SJCRH30 (cell line): ENCODE measurements at places on chromosomes 13 and 19. TPM values are rescaled to one million over a fixed set of nuclear protein-coding genes. Genes with fewer than 3 reads are reported as not detected.

DNA sequence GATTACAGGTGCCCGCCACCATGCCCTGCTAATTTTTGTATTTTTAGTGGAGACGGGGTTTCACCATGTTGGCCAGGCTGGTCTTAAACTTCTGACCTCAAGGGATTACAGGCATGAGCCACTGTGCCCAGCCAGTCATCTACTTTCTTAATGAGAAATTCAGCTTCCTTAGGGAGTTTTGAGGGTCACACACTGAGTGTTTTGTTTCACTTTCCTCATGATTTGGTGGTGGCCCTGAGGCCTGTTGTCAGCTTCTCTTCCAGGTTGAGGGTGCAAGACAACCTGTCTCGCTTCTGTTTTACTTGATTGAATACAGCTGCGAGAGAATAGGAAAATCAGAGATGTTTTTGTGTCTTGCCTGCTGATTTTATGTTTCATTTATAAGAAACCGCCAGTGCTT is 9.9 kb downstream of the FRY start:
- no peaks in the 10 kb centered on the region for H3K27me3 ChIP-seq
- no peak overlapping the region for H3K27ac ChIP-seq
- no peak for DNase-seq

DNA sequence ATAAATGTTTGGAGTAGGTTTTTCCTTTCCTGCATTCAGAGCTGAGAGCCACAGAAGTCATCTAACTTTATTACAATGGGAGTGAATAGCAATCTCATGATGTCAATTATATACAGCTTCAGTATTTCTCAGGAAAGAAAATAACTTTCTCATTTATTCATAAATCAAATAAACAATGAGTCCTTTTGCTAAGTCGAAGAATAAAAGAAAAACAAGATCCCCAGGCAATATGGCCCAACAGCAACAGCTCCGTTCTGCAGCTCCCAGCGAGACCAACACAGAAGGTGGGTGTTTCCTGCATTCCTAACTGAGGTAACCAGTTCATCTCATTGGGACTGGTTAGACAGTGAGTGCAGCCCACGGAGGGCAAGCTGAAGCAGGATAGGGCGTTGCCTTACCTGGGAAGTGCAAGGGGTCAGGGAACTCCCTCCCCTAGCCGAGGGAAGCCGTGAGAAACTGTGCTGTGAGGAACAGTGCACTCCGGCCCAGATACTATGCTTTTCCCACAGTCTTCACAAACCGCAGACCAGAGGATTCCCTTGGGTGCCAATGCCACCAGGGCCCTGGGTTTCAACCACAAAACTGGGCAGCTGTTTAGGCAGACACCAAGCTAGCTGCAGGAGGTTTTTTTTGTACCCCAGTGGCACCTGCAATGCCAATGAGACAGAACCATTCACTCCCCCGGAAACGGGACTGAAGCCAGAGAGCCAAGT is 128.2 kb downstream of the SLITRK1 start:
- no peak overlapping the region for H3K4me3 ChIP-seq
- H3K36me3 ChIP-seq, result no peaks in the 10 kb centered on the region
- H3K27ac ChIP-seq, result no peak overlapping the region
- H3K27me3 ChIP-seq, result no peaks in the 10 kb centered on the region
- peaks cover 11% of the 10 kb centered on the region for H3K4me1 ChIP-seq

- no peak for DNase-seq
- H3K4me1 ChIP-seq, result peaks cover 3% of the 10 kb centered on the region
- H3K36me3 ChIP-seq, result no peaks in the 10 kb centered on the region
- H3K27me3 ChIP-seq, result no peaks in the 10 kb centered on the region
- H3K4me3 ChIP-seq, result no peak overlapping the region
- no peak overlapping the region for H3K27ac ChIP-seq
These were observed 306.8 kb downstream of the KCNRG start for GRCh38 chr13:50322006-50322405.

GRCh38 chr13:95564733-95565291 is 12.3 kb downstream of the CLDN10 start:
- H3K36me3 ChIP-seq, result no peaks in the 10 kb centered on the region
- no peak for DNase-seq
- H3K27ac ChIP-seq, result no peak overlapping the region
- H3K4me3 ChIP-seq, result no peak overlapping the region
- H3K4me1 ChIP-seq, result no peaks in the 10 kb centered on the region
- H3K27me3 ChIP-seq, result no peaks in the 10 kb centered on the region

HIPK4 gene
- 0.10 TPM in 1 of 2 replicates, not detected in the other for total RNA-seq

GRCh38 chr19:16384688-16385087 is 60.1 kb downstream of the KLF2 start:
- DNase-seq, result no peak
- H3K36me3 ChIP-seq, result peaks cover 34% of the 10 kb centered on the region
- no peak overlapping the region for H3K27ac ChIP-seq

DNA sequence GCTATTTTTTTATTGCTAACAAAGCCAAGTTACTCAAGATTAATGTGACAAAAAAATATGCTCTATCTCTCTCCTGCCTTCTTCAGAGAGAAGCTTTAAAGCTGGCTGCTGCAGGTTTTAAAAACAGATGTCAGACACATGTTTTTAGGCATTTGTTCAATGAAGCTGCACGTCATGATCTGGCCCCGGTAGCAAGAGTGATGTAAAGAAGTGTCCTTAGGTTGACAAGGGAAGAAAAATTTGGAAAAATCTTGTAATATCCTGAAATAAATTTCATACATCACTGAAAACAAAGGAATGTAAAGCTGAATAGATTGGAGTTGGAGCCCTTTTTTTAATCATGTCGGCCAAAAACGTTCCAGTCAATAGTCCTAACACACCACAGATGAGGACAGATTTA is 531.4 kb upstream of the NBEA start:
- no peaks in the 10 kb centered on the region for H3K4me1 ChIP-seq
- no peak overlapping the region for H3K4me3 ChIP-seq
- DNase-seq, result no peak
- H3K27ac ChIP-seq, result no peak overlapping the region
- H3K36me3 ChIP-seq, result no peaks in the 10 kb centered on the region

DNA sequence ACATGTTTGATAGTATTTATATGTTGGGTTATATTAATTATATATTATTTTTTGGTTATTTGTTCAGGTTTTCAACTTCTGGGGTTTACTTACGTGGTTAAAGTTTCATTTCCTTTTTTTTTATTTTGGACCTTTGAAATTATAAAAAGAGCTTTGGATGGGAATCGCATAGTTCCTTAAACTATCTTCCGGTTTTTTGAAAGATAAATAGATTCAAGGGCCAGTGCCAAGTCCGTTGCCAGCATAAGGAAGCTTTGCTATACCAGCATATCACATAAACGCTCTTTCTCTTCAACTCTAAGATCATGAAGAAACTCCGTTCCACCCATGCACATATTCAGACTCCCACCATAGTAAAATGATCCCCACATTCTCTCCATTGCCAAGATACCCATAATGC is 7.4 kb upstream of the OXGR1 start:
- no peaks in the 10 kb centered on the region for H3K36me3 ChIP-seq
- H3K27me3 ChIP-seq, result no peaks in the 10 kb centered on the region; the same call in 1 of the 2 replicates
- no peak overlapping the region for H3K27ac ChIP-seq
- no peak for DNase-seq
- H3K4me1 ChIP-seq, result peaks cover 7% of the 10 kb centered on the region

CEACAM20 gene
- total RNA-seq, result not detected in 2 replicates

GRCh38 chr19:50412419-50412818 is 6.3 kb upstream of the SPIB start:
- H3K4me1 ChIP-seq, result no peaks in the 10 kb centered on the region
- peaks cover 26% of the 10 kb centered on the region for H3K36me3 ChIP-seq
- no peak overlapping the region for H3K27ac ChIP-seq
- no peak for DNase-seq
- H3K4me3 ChIP-seq, result no peak overlapping the region

DNA sequence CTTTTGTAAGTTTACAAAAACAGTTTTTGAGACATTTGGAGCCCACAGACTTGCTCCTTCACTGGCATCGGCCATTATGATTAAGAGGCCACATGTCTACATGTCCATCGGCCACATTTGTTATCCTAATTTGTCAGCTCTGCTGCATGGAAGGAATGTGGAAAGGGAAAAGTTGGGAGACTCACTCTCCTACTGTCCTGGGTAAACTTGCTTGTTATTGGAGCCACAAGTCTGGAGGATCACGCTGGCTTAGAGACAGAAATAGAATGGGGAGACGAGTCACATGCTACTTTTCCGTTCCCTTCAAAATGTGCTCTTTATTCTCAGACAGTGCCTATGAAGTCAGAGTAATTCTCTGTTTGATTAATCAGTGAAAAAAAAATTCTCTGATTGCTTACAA is 741.2 kb upstream of the PCDH9 start:
- H3K36me3 ChIP-seq, result no peaks in the 10 kb centered on the region
- H3K4me3 ChIP-seq, result no peak overlapping the region
- H3K4me1 ChIP-seq, result peaks cover 5% of the 10 kb centered on the region; the same call in 1 of the 2 replicates
- no peak overlapping the region for H3K27ac ChIP-seq
- no peaks in the 10 kb centered on the region for H3K27me3 ChIP-seq
- DNase-seq, result no peak

GRCh38 chr13:67855741-67856238 is 625.7 kb upstream of the PCDH9 start:
- H3K27ac ChIP-seq, result no peak overlapping the region
- DNase-seq, result no peak
- no peaks in the 10 kb centered on the region for H3K27me3 ChIP-seq
- no peaks in the 10 kb centered on the region for H3K4me1 ChIP-seq
- no peaks in the 10 kb centered on the region for H3K36me3 ChIP-seq

ZNF541 gene
- total RNA-seq, result not detected in 2 replicates

CABP5 gene
- not detected in 2 replicates for total RNA-seq

DNA sequence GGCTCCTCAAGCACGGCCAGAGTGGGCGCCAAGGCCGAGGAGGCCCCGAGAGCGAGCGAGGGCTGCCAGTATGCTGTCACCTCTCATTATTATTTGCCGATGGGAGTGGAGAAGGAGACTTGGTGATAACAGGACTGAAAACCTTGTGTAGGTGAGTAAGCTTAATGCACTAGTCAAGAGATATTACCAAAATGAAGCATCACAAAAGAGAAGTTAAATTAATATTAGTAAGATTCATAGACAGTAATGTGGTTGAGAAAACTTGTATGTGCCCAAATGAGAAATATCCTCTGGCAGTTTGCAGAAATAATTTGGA is 204.5 kb upstream of the SLITRK1 start:
- no peaks in the 10 kb centered on the region for H3K27me3 ChIP-seq
- H3K4me1 ChIP-seq, result no peaks in the 10 kb centered on the region
- H3K4me3 ChIP-seq, result no peak overlapping the region
- H3K36me3 ChIP-seq, result no peaks in the 10 kb centered on the region
- H3K27ac ChIP-seq, result no peak overlapping the region

RFPL4AL1 gene
- total RNA-seq, result 0.61 and 1.1 TPM in 2 replicates

GRCh38 chr13:62997038-62997599 is 1581.5 kb upstream of the PCDH20 start:
- no peak overlapping the region for H3K4me3 ChIP-seq
- H3K36me3 ChIP-seq, result no peaks in the 10 kb centered on the region
- H3K27ac ChIP-seq, result no peak overlapping the region
- H3K27me3 ChIP-seq, result no peaks in the 10 kb centered on the region
- H3K4me1 ChIP-seq, result no peaks in the 10 kb centered on the region

GRCh38 chr13:34933786-34934185 is 8.3 kb upstream of the NBEA start:
- H3K27me3 ChIP-seq, result no peaks in the 10 kb centered on the region
- no peaks in the 10 kb centered on the region for H3K4me1 ChIP-seq
- H3K27ac ChIP-seq, result no peak overlapping the region
- H3K36me3 ChIP-seq, result no peaks in the 10 kb centered on the region
- DNase-seq, result no peak

DNA sequence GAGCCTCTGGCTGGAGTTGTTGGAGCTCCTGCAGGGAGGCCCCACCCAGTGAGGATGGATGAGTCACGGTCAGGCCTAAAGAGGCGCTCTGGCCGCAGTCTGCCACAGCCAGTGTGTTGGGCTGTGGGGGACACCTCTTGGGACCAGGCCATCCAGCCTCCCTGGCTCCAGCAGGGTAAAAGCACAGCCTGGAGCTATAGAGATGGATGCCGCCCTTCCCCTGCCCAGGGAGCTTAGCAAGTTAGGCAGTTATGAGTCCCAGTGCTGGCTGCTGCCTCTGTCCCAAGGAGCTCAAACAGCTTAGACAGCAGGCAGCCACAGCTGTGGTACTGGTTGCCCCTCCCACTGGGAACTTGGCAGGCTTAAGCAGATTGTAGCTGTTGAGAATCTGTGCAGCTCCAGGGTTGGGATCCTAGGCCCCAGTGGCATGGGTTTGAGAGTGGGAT is 100.9 kb downstream of the NDFIP2 start:
- peaks cover 20% of the 10 kb centered on the region for H3K4me1 ChIP-seq
- H3K27ac ChIP-seq, result peak overlapping the region; percentile 48
- no peaks in the 10 kb centered on the region for H3K36me3 ChIP-seq
- no peaks in the 10 kb centered on the region for H3K27me3 ChIP-seq
- H3K4me3 ChIP-seq, result no peak overlapping the region

ZFP14 gene
- total RNA-seq, result 7.1 TPM in 2 replicates

DNA sequence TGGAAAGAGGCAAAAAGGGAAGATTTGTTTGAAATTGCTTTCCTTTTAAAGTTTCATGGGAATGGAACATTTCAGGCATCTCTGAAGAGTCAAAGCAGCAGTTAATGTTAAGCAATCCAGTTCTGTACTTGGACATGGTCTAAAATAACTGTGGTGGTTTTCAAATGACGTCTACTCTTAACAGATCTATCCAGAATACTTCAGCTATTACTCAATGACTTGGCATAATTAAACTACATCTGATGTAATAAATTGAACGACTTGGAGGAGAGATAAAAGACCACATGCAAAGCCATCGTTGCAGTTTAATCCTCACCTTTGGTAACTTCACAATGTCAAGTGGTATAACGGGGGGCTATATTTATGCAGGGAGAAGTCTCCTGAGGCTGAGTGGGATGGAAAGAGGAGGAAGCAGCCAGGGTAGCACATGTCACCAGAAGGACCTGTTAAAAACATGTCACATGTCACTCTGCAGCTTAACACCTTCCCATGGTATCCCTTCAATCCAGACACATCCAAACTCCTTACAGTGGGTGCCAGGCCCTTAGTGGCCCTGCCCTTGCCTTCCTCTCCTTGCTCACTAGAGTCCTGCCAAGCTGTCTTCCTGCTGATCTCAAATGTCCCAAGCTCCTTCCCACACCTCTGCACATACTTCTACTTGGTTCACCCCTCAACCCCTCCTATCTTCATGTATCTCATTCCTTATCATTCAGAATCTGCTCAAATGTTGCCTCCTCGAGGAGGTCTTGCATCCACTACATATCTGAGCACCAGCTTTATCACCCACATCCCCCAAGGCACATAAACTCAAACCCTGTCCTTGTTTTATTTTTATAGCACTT is 327.8 kb downstream of the SUCLA2 start:
- DNase-seq, result no peak
- H3K27me3 ChIP-seq, result no peaks in the 10 kb centered on the region
- H3K4me3 ChIP-seq, result no peak overlapping the region
- H3K27ac ChIP-seq, result no peak overlapping the region

- H3K36me3 ChIP-seq, result no peaks in the 10 kb centered on the region
- no peak overlapping the region for H3K4me3 ChIP-seq
- H3K27ac ChIP-seq, result no peak overlapping the region
- H3K4me1 ChIP-seq, result no peaks in the 10 kb centered on the region
- H3K27me3 ChIP-seq, result no peaks in the 10 kb centered on the region
These were observed 214.6 kb upstream of the SERP2 start for GRCh38 chr13:44158881-44159632.
